ENCODE measurements at places on chromosomes 2 and 18.
A peak's percentile ranks its signal among the peaks of the same experiment; 100 is the strongest.

DNA sequence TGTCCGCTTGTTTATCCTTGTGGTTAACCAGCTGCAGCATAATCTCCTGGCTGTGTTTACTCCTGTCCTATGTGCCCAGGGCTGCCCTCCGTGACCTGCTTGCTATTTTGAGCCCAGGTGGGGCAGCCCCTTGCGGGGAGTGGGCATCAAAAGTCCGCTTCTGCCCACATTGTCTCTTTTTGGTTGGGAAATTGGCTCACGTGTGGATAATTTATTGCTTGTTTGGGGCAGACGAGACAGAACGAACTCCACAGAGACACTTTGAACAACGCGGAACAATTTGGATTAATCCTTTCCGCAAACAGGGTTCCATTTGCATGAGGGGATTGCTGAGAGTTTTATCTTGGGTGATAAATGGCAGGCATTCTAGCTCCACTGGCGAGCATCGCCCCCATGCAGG lies 8.1 kb upstream of the CXCR4 start:
- no peak for DNase-seq

- DNase-seq, result peak; percentile 6
Observed at GRCh38 chr2:16553226-16553625, 112.4 kb downstream of the CYRIA start.

DNA sequence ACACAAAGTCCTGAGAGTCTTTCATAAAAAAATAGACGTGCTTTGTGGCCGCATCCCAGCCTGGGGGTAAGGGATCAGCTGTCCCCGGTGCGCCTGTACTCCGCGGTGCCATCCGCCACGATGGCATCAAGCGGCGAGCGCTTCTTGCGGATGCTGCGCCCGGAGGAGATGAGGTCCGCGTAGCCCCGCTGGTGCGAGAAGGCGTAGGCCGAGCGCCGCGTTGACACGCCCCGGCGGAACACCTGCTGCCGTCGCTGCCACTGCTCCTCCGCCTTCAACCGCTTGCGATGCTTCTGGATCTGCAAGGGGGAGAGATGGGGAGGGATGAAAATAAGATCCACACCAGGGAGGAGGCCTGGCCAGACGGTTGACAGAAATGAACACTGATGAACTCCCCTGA lies 26.8 kb upstream of the NARS1 start:
- no peak for DNase-seq

GRCh38 chr2:42967959-42968674 lies 175.7 kb upstream of the HAAO start:
- peak; percentile 96 for DNase-seq

GRCh38 chr2:25673300-25674076 lies at the start of gene DTNB:
TSS of gene DTNB (minus strand) at chr2:25673577. CDS start at chr2:25652660, 20,917 bp downstream.
- DNase-seq, result peak; percentile 64

- DNase-seq, result no peak
Observed at GRCh38 chr2:218129458-218130135, 3.8 kb downstream of the CXCR2 start.

GRCh38 chr18:59551902-59552635 lies 145.2 kb downstream of the CCBE1 start:
- no peak for DNase-seq

GRCh38 chr18:49728542-49728941 lies 84.8 kb downstream of the ACAA2 start:
- DNase-seq, result no peak

GRCh38 chr18:48336332-48336731 lies 72.9 kb downstream of the ZBTB7C start:
- DNase-seq, result no peak

DNA sequence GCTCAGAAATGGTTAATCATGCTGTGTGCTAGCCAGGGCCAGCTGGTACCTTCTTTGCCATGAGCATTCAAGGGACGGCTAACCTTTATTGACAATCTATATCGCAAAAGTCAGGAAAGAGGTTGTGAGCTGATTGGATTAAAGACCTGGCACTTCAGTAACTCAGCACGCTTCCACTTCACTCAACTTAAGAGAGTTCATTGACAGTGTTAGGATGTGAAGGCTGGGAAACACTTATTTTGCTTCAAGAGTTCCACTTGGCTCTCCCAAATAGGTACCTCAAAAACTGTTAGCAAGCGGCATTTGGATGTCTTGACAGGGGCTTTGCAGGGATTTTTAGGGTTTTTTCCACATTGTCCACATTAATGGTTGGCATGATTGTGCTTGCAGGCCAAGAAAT lies 25.1 kb upstream of the TXNDC2 start:
- DNase-seq, result no peak

DNA sequence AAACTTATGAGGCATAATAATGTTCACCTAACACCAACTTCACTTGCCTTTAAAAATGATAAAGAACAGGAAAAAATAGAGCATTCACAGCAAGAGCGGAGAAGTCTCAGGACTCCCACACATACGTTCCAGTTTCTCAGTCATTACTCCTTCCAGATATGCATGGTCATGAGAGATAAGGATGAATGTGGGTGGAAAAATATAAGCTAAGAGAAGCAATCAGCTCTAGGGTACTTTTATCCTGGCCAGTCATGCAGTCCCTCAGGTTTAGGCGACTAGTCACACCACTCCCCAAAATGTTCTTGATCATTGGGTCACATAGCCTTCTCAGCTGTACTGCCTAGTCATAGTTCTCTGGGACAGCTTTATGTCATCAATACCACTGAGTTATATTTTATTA lies 29.2 kb upstream of the CCDC178 start:
- DNase-seq, result no peak

- DNase-seq, result peak; percentile 22
Observed at GRCh38 chr2:29706171-29706720, 215.1 kb downstream of the ALK start.

DNA sequence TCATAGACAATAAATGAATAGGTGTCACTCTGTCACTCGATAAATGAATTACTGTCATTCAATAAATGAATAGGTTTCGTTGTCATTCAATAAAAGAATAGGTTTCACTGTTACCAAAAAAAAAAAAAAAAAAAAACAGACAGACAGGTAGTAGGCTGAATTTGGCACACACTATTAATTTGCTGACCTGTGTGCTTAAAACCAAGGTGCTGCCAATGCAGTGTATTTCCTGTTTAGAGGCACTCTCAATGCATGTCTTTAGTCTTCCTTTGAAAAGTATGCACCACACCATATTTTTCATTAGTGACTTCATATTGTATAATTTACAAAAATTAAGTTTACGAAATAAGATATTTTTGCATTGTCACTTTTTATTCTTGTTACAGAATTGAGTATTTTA lies 16.2 kb downstream of the ANKRD62 start:
- no peak for DNase-seq

DNA sequence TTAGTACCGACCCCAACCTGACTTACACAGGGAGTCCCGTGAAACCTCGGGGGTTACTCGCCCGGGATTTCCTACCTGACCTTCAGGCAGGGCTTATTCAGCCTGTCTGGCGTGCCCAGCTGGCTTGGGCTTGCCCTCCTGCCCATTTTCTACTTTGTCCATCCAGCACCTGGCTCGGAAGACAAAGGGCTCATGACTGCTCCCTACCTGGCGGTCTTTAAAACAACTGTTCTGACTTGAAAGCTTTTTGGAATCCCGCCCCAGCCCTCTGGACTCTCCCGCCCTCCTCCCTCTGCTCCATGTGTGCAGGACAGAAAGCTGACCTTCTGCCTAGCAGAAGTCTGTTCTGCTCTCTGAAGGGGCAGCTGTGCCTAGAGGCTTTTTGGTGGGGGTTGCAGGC lies 43.1 kb downstream of the ACKR3 start:
- no peak for DNase-seq

- DNase-seq, result no peak
Observed at GRCh38 chr2:31688282-31688681, 107.5 kb upstream of the SRD5A2 start.

GRCh38 chr2:86078774-86079545 lies 26.7 kb downstream of the POLR1A start:
- DNase-seq, result peak; percentile 56

- DNase-seq, result no peak
Observed at GRCh38 chr2:85243101-85244072, 84.4 kb downstream of the TGOLN2 start.

GRCh38 chr18:45517181-45517741 lies 98.0 kb upstream of the SLC14A2 start:
- DNase-seq, result peak; percentile 77

- no peak for DNase-seq
Observed at GRCh38 chr2:114082731-114083433, 193.0 kb downstream of the ACTR3 start.

DNA sequence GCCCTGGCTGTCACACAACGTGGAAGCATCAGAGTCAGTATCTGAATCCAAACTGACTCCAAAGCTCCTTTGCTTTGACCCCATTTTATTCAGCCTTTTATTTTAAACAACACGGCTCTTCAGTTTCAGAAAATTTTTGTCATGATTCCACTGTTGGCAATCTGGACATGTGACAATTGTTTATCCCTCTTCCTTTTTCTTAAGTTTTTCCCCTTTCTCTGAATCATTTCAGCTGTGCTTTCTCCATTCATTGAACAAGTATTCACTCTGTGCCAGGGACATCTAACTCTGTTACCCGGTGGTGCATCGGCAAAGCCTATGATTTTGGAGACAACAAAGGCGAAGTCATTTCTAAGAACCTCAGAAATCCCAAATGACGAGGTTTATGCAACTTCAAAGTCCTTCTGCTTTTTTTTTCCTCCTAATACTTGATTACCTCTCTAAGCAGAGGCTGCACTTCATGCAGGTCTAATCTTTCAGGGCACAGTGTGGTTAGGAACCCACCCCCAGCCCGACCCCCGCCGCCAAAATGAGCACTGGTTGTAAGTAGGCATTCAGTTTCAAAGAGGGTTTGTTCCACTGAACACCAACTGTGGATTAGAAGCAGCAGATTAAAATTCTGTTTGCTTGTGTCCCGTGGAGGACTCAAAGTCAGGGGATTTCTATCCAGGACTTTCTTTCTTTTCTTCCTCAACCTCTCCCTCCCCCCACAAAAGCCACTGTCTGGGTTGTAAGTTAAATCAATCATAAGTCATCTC lies 18.6 kb downstream of the ST6GAL2 start:
- no peak for DNase-seq

- DNase-seq, result no peak
Observed at GRCh38 chr2:147998203-147998602, 22.3 kb downstream of the ORC4 start.

GRCh38 chr2:186201371-186201770 lies 284.7 kb upstream of the ZC3H15 start:
- no peak for DNase-seq

- no peak for DNase-seq
Observed at GRCh38 chr2:86783615-86784339, 6.9 kb downstream of the CD8A start.

- no peak for DNase-seq
Observed at GRCh38 chr2:65199891-65200290, 27.7 kb upstream of the ACTR2 start.

DNA sequence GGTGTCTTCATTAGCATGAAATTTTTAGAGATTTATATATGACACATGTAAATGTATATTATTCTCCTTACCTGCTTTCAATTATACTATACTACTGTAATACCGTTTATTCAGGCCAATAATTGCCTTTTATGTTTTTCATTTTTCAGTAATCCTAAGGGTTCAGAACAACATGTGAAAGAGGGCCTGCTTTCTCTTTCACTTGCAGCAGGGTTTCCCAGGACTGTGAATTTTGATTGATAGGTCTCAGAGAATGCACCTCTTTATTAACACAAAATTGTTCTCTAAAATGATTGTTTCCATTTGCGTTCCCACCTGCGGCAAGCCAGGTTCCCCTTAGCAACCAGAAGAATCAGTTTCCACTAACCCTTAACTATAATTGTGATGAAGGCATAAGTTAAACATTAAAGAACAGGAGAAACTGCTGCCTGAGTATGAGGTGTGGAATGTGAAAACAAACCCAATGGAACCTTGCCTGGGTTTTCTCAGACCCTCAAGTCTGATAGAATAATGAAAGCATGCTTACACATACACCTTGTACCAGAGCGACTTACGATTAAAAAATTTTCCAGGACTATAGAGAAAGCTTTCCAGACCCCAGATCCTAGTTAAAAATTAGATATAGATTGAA lies 1591.2 kb upstream of the LRRTM1 start:
- no peak for DNase-seq

GRCh38 chr18:7568426-7568825 lies 1.3 kb downstream of the PTPRM start:
- DNase-seq, result peak; percentile 33

GRCh38 chr2:226605642-226606041 lies 194.0 kb downstream of the IRS1 start:
- DNase-seq, result no peak

DNA sequence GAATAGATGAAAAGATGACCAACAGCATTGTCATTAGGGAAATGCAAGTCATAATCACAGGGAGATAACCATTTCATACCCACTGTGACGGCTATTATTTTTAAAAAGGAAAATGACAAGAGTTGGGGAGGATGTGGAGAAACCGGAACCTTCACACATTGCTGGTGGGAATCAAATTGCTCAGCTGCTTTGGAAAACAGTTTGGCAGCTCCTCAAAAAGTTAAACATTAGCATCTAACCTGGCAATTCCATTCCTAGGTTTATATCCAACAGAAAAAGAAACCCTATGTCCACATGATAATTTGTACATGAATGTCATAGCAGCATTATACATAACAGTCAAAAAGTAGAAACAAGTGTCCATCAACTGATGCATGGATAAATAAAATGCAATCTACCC lies 58.2 kb downstream of the KCNG3 start:
- no peak for DNase-seq

- DNase-seq, result peak; percentile 63
Observed at GRCh38 chr2:196696423-196697079, 57.0 kb downstream of the CCDC150 start.

DNA sequence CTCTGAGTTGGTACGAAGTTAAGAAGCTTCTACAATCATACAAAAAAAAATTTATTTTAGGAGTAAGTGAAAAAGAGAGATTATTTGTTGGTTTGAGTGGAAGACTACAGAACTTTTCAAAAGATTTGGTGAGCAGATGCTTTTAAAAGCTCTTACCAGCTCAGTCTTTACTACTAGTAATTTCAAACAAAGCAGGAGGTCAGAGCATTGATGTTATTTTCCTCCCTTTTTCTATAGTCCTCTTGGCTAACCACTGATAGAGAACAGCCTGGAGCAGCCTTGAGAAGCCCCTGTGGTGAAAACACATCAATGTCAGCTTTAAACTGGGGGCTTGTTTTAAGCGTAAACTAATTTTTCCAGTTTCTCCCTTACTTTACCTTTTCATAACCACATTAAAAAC lies 559.3 kb upstream of the CDH2 start:
- DNase-seq, result no peak

GRCh38 chr2:211281430-211282073 lies 725.2 kb downstream of the CPS1 start:
- no peak for DNase-seq

DNA sequence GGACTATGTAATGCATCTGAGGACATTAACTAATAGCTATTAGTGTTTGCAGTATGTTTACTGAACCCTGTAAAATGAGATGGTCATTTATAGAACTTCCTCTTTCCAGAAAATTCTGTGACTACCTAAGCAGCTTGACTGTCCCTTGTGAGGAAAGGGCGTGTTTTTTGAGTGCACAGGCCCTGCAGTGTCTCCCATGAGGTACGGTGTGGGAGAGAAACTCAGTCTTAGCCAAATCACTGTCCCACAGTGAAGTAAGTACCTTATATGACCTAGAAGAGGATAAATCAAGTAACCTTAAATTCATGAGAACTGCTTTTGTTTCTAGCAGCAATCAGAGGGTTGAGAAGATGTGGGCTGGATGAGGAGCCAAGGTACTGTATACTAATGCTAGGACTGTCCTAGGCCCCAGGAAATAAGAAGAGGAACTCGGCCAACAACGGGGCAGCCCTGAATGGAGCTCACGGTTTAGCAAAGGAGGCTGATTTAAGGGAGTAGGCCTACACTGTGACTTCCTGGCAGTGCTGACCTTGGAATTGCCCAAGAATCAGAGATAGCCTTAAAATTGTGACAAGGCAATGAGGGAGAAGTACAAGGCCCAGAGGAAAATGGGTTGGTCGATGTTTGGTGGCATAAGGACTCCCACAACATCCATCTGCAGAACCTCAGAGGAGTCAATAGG lies 103.5 kb upstream of the CTAGE1 start:
- DNase-seq, result no peak
